ENCODE measurements at places on chromosomes 12 and 14.

- no peak for DNase-seq
These were observed 982 bp downstream of the BCL7A start for GRCh38 chr12:122022393-122023338.

DNA sequence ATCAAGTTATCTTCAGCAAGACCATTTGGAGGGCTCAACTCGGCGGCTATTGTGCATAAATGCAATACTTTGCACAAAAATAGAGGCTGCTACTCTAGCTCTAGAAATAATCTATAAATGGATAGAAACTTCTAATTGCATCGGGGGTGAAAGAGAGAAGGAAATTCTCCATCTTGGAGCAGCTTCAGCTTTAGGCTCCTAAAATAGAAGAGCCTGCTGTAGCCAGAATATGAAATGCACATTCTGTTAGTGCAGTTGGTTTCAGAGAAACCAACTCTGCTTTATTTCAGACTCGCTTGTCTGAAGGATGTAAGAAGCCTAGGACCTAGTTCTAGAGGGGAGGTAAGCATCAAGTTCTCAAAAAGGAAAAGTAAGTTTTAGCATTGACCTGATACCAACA is 38.1 kb downstream of the SNRPF start:
- no peak for DNase-seq

- no peak for DNase-seq
These were observed 9.1 kb downstream of the SLC38A1 start for GRCh38 chr12:46259713-46260112.

- DNase-seq, result no peak
These were observed 8.3 kb downstream of the REC8 start for GRCh38 chr14:24179961-24180796.

DNA sequence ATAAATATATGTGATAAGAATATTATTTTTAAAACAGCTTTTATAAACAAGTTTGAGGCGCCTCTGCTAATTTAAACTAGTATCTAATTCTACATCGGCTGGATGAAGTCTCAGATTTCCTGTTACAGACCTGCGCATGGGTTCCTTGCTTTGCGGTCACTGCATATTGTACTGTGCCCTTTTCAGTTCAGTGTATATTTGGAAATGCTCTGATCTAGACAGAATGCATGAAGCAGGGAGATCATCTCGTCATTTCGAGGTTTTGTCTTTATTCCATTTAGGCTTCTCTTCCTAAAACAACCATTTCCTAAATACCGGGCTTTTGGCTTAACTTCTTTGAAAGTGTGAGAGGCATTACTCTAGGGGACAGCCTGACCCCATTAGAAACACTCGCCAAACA is 25.6 kb downstream of the CRACR2A start:
- DNase-seq, result no peak

DNA sequence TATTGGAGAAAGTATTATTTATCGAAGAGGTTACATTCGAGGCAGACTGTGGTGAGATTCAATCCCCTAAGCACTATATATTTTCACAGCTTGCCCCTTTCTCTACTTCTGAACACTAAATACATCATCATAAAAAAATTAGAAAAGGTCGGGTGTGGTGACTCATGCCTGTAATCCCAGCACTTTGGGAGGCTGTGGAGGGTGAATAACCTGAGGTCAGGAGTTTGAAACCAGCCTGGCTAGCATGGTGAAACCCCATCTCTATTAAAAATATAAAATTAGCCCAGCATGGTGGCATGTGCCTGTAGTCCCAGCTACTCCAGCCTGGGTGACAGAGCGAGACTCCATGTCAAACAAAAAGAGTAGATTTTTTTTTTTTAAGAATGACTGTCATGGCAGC is 70.6 kb upstream of the MYF6 start:
- DNase-seq, result no peak

GRCh38 chr12:89863493-89863938 is 154.9 kb upstream of the ATP2B1 start:
- DNase-seq, result no peak

DNA sequence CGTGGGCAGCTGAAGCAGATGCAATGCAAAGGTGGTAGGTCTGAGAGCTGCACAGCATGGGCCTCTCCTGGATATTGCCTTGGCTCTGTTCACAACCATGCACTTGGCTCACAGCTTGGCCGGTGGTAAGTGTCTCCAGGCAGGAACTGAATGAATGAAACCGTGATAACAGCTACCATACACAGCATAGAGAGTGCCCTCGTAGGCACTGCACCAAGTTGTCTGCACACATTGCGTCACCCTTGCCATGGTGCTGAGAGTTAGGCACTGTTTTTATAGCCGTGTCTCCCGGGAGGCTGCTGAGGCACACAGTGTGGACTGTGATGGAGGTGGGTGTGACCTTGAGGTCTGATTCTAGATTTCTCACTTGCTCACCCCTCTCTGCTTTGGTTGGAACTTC is 157.6 kb upstream of the VASH1 start:
- no peak for DNase-seq

- no peak for DNase-seq
These were observed 2.4 kb downstream of the EXD2 start for GRCh38 chr14:69193721-69194120.

DNA sequence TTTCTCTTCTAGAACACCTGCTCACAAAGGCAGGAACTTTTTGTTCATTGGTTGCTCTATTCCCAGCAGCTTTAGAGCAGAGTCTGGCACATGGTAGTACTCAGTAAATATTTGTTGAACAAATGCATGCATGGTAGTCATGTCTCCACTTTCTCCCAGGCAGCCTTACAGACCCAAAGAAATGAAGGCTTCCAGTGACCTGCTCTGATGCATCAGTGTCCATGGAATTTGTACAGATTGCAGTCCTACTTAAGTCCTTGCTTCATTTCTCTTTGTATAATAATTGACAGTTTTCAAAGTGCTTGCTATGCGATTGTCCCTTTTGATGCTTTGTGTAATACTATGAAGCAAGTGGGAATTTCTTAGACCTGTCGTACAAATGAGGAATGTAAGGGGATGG is 119.6 kb downstream of the DERA start:
- DNase-seq, result no peak

DNA sequence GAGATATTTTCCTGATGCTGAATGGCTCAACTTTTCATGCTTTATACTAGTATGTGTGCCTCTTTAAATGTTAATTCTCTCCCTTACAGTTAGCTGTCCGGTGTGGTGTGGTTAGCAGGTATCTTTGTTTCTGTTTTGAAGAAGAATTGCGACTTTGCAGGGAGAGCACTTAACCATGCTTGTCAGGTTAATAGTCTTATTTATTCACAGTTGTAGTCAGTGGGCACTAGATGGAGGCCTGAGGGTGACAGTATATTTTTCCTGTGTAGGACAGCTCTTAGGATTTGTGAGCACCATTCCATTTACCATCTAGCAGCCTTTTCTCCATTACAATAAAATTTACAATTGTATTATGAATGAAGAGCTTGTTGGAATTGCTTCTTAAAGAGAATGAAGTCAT is 34.9 kb downstream of the PDE3A start:
- no peak for DNase-seq

DNA sequence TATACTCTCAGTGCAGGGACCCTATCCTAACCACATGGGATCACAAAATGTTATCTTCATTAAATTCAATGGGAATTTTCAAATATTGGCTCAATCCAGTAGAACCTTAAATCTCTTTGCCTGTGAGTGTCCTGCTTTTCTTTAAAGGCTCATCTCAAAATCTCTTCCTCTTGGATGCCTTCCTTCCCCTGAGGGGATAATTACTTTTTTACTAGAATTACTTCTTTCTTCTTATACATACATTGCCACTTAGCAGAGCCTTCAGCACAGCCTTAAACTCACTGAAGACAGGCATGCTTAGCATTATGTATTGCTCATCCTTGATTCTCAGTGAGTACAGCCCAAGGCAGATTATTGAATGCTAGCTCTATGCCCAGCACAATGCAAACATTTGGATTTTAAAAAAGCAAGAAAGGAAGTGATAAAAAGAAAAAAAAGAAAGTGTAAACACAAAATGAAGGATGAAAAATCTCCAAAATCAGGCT is 1918.0 kb upstream of the FLRT2 start:
- no peak for DNase-seq

DNA sequence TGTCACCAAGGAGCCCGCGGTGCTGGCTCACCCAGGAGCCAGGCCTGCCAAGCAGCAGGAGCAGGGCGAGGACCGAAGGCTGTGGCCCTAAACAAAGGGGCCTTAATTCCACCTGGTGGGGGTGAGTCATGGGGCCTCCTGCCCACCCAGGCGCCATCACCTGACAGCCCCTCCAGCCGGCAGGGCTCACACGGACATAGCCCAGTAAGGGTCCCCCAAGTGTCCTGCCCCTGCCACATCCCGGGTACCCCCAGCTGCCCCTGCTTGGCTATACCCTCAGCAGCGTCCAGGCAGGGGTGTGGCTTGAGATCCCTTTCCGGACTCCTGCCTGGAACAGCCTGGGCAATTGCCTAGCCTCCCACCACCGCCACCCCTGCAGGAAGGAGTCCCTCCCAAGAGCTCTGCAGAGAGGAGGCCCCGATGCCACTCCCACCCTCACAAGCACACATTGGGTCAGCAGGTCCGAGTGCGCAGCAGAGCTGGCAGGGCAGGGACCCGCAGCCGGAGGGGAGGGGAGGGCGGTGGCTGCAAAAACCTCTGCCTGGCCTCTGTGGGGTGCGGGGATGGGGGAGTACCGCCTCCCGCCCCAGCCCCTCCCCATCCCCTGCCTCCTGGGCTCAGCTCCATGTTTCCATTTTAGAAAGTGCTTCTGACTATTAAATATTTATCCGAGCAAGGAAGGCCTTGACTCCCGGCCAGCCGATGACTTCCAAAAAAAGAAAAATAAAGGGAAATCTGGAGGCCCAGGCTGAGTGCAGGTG is 4.6 kb downstream of the AHNAK2 start:
- DNase-seq, result no peak

DNA sequence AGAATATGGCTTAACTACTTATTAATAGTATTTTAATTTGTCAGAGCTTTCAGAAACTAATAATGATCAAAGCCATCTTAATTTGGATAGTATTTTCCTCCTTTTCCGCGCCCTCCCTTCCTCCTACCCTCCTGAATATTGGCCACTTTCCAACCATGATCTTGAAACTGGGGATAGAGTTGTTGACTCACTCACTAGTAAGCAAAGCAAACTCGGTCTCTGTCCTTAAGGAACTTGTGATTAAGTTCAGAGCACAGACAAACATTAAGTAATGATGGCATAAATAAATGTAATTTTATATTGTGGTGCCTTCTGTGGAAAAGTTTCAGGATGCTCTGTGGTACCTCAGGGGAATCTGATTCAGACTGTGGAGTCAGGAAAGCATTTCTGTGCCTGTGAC is 75.7 kb downstream of the LRRK2 start:
- DNase-seq, result no peak

DNA sequence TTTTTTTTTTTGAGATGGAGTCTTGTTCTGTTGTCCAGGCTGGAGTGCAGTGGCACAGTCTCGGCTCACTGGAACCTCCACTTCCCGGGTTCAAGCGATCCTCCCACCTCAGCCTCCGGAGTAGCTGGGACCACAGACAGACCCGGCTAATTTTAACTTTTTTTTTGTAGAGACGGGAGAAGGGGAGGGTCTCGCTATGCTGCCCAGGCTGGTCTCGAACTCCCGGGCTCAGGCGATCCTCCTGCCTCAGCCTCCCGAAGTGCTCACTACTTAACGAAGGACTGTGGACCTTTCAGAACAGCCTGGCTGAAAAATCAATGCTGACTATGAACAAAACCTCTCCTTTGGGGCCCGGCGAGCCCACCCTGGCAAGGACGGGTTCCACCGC is 10.9 kb downstream of the SLC6A12 start:
- DNase-seq, result no peak

- no peak for DNase-seq
These were observed 1126.0 kb downstream of the AACS start for GRCh38 chr12:126191031-126191891.

GRCh38 chr14:65565948-65566347 is 153.4 kb downstream of the FUT8 start:
- DNase-seq, result no peak

DNA sequence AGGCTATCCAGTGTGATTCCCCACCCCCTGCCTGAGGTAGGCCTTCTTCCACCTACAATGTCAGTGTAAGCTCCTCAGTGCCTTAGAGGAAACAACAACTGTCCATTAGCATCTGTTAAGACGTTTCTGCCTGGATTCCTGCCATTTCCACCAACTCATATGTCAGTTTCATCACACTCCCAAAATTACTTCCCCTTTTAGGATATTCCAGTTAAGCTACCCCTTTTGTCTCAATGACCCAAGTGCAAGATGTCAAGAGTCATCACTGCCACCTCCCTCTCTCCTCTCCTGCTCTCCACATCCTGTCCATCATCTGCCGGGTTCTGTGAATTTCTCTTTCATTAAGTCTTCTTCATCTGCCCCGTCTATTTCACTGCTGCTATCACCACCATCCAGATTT is 189.4 kb downstream of the DPF3 start:
- DNase-seq, result no peak

DNA sequence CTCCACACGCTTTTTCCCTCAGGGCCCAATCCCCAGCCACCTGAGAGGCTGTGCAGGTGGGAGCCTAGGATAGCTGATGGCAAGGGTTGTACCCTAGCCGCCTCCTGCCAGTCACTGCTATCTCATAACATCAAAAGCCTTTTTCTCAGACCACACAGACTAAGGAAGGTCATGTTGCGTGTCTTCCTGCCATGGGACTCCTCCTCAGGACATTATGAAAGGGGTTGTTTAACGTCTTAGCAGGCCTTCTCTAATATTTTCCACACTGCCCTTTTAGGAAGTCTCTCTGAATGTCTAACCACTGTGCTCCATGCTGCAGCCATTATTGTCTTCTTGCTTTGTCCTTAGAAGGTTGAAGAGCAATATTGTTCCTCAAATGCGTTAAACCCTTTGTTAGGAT is 7.6 kb upstream of the SMUG1 start:
- no peak for DNase-seq

DNA sequence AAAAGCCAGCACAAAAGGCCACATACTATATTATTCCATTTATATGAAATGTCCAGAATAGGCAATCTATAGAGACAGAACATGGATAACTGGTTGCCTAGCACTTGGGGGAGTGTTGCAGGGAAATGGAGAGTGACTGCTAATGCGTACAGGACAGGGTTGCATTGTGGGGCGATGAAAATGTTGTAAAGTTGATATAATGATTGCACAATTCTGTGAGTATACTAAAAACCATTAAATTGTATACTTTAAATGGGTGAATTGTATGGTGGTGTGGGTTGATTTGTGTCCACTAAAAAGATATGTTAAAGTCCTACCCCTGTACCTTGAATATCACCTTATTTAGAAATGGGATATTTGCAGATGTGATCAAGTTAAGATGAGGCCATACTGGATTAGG is 7.0 kb upstream of the CAPRIN2 start:
- DNase-seq, result no peak
